ENCODE measurements at places on chromosomes 6 and 20. TPM values are rescaled to one million over a fixed set of nuclear protein-coding genes. Genes with fewer than 3 reads are reported as not detected.
A peak's percentile ranks its signal among the peaks of the same experiment; 100 is the strongest.

DNA sequence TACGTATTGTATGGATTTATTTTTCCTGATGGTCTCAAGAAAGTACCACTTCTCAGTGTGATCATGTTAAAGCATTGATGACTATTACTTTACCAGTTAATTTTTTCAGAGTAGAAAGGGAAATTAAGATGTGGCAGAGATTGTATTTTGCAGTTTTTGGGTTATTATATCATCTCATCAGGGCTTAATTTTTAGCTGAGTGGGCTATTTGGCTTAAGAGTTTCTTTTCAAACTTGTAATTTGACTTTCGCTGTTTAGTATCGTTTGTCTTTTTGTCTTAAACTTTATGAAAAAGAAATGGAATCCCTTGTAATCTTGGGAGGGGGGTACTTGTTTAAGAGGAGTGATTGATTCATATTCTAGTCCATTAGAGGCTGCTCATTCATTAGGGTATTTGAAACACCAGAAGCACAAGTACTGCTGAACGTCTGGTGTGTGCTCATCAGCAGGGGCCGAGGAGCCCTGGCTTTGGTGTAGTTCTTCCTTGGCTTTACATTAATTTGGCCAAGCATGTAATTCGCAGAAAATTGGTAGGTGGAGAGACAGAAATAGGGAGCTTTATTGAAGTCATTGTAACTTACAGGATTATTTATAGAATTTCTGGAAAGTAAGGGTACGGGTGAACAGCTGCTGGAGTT, 112.4 kb downstream of the TIAM2 start:
- no peak for DNase-seq

Gene ISM1
- total RNA-seq = not detected

DNA sequence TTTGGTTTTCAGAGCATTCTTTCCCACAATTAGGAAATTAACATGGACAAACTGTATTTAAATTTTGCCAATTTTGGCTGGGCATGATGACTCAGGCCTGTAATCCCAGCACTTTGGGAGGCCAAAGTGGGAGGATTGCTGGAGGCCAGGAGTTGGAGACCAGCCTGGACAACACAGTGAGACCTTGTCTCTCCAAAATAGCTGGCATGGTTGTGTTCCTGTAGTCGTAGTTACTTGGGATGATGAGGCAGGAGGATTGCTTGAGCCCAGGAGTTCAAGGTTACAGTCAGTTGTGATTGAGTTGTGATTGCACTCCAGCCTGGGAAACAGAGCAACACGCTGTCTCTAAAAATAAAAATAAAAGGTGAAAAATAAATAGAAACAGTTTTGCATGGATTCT, 15.0 kb downstream of the PANK2 start:
- no peak for DNase-seq

DNA sequence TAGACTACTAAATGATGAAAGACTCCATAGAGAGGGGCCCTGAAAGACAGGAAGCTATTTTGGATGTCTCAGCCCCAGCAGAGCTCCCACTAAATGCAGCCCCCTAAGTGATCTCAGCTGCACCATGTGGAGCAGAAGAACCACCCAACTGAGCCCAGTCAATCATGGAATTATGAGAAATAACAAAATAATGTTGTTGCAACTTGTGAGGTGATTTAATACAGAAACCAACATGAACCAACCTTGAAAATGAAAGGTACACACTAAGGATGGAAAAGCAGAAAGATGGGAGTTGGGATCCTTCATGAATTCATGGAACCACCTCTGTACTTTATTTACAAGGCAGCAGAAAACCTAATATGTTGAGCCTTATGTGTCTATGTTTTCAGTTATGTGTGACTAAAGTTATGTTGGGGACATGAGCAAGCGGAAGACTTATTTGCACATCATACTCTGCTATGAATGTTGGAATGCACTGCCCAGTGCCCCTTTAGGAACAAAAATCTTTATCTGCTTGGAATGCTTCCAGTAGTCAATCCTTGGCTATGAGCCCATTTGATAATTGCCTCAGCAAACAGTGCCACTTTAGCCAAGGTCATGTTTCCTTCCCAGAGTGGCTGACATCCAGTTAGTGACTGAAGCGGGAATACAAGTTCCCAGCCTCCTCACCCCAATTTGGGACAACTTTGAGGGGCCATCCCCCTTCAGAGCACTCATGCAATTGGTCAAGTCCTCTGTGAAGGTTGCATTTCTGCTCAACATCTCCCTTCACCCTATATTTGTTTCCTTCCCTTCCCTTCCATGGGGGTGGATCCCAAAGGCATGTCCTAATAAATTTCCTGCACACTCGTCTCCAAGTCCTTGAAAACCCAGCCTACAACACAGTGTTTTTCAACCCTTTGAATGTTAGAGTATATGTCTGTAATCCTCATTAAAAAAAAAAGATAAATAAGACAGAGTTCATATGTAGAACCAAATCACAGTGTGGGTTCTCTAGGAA, 18.4 kb downstream of the TP53RK start:
- DNase-seq = peak; percentile 74

Gene CTCFL
- total RNA-seq = not detected

- no peak for DNase-seq
Measured at GRCh38 chr6:3325210-3325609, 66.5 kb downstream of the PSMG4 start.

- no peak for DNase-seq
Measured at GRCh38 chr20:62019144-62019805, 46.4 kb downstream of the TAF4 start.

DNA sequence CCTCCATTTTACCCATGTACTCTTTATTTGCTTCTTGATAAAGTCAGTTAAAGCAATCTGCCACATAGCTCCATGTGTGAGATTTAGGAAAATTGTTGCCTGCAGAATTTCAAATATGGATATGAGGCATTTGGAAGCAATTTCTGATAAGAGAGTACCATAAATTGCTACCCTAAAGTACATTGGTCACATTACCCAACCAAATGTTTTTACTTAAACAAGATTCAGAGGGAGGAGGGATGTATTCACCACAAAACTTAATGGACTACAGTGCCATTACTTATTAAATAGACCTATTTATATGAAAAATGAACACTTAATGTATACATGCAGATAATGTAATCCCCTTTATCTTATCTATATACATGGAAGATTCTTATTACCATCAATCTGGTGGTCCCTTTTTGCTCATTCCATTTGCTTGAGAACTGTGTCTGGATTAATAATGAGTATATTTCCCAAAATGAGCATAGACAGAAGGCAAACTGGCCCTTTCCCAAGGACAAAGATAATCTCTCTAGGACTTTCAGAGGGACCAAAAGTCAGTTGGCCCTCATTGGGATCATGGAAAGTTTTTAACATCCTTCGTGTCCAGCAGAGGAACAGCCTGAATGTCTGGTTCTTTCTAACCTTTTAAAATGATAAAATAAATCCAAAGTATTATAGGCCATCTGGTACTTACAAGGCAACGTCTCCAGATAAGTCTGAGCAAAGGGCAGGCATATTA, 526.4 kb downstream of the CBLN4 start:
- no peak for DNase-seq

GRCh38 chr6:117548797-117549301, 53.5 kb downstream of the GOPC start:
- DNase-seq = no peak

DNA sequence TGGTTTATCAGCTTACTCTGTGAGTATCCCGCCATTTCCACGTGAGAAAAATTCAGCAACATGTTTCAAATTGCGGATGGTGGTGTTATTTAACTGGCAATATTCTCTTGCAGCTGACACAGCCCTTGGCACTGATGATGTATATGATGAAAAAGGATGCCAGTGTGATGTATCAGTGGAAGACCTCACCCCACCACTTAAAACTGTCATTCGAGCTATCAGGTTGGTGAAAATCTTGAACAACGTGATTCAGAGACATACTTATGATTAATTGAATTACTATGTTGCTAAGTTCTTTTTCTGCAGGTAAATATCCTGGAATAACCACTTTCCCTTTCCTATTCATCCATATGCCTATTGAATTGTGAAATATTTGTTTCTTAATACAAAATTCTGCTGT, 55.7 kb downstream of the KHDC1L start:
- DNase-seq = no peak

GRCh38 chr6:137866200-137866913, 702 bp upstream of the TNFAIP3 start:
- DNase-seq = no peak

- DNase-seq = no peak
Measured at GRCh38 chr6:44333942-44334341, 8.5 kb upstream of the SPATS1 start.

- no peak for DNase-seq
Measured at GRCh38 chr6:28124971-28125353, 553 bp downstream of the ZSCAN16 start.

Gene TREML1
- total RNA-seq = not detected

GRCh38 chr6:111832833-111833418, 40.3 kb downstream of the FYN start:
- DNase-seq = no peak

DNA sequence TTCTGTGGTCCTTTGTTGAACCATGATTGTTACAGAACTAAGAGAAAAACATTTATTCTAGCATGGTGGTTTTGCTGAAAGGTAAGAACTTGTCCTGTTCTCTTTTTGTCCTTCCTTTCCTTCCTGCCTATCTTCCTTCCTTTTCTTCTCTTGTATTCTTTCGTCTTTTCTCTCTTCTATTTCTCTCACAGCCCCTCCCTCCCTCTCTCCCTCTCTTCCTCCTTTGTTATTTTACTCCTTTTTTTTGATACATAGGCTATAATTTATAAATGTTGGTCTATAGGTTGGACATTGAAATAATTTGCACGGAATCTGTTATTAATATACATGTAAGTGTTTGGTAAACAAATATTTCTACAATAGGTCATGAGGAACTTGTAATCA, 18.6 kb downstream of the ADGRB3 start:
- no peak for DNase-seq

DNA sequence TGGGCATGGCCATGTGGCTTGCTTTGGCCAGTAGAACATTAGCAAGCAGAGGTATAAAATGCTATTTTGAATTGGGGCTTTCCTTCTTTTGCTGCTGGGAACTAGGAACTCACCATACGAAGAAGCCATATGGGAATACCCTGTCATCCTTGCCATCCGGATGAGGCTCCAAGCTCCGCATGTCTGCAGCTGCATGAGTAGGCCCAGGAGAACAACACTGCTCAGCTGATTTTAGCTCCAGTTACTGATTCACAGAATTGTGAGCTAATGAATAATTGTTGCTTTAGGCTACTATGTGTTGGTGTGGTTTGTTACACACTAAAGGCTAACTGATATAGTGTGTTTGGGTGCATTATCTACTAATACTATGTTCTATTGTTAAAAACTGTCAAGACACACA, 2.7 kb upstream of the PLCB4 start:
- DNase-seq = no peak

DNA sequence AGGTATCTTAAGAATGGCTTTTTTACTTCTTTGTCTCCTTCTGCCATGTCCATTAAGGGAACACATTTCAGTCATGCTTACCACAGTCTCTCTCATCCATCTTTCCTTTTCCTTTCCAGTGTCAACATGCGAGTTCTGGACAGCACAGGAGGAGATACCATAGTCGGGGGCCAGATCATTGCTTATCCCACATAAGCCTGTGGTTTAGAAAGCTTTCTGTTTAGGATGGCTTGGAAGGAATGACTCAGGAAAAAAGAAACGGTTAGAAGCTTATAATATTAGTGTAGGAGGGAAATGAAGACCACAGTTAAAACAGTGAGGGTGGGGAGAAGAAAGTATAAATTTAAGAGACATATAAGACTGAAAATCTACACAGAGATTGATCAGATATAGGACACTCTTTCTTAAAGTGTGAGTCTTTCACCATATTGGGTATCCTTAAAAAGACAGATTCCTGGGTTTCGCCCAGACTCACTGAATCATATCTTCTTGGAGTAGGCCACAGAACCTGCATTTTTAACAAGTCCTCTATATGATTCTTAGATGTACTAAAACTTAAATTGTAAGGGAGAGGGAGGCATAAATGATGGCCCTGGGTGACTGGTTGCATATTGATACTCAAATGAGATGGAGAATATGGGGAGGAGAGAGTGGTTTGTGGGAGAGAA, 36.1 kb downstream of the DSE start:
- DNase-seq = no peak

DNA sequence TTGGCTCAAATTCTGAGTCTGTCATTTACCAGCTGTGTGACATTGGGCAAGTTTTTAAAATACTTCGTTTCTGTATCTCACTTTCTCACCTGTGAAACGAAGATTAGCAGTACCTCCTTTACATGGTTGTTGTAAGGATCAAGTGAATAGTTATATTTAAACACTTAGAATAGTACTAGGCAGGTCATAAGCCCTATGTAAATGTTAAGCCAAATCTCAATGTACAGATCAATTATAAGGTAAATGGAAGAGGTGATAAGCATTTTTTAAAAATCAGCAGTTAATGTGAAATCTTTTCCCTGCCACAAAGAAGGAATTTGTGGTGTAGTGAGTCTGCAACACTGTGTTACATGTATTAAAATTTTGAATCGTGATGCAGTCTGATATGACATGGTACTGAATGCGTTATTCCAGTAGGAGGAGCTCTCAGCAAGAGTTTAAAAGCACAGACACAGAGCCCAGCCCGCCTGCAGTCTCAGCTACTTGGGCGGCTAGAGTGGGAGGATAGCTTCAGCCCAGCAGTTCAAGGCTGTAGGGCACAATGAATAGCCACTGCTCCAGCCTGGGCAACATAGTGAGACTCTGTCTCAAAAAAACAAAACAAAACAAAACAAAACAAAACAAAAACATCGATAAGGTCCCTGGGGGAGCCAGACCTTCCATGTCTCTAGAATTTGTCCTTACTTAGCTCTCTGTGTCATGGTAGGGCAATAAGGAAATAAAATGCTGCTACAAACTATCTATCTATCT, 46.0 kb downstream of the GTF2H5 start:
- peak; percentile 72 for DNase-seq
